ENCODE measurements at places on chromosomes 11 and 22. TPM values are rescaled to one million over a fixed set of nuclear protein-coding genes. Genes with fewer than 3 reads are reported as not detected.
A peak's percentile ranks its signal among the peaks of the same experiment; 100 is the strongest.

DNA sequence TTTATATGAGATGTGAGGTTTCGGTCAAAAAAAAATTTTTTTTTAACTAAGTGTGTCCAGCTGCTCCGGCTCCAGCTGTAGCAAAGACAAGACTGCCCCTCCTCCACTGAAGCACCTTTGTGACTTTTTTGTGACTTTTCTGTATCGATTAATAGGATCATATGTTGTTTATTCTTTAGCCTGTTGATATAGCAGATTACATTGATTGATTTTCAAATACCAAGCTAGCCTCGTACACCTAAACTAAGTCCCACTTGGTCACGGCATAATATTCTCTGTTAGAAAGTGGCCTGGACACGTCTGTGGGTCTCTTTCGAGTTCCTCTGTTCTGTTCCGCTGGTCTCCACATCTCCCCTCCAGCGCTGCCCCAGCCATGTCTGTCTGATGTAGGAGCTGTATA lies 126.8 kb downstream of the IGLL1 start:
- no peak for DNase-seq

DNA sequence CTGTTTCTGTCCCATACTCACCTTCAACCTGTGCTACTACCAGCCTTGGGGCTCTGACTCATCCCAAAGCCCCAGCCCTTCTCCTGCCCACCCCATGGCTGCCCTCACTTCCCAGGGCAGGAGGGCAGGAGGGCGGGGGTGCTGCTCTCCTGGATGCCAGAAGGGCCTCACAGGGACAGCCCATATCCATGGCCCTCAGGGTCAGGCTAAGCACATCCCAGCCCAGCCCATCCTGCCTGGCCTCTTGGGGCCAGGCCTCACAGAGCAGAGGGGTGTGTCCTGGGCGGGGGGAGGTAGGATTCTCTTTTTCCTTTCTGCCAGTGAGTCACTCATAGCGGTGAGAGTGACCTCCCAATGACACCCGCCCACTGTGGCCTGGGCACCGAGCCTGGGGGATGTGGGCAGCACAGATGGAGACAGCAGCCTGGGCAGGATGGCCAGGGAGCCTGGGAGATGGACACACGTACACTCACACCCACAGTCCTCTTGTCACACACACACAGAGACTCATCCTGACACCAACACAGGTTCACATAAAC lies 2.4 kb downstream of the LTBP3 start:
- peak; percentile 64 for DNase-seq

GRCh38 chr11:112215621-112216020 lies 10.6 kb upstream of the PTS start:
- no peak for DNase-seq

GRCh38 chr11:17694494-17695110 lies 24.8 kb upstream of the MYOD1 start:
- DNase-seq = no peak

CCDC116 gene
- total RNA-seq = 0.33 TPM

CCDC89 gene
- not detected for total RNA-seq

DNA sequence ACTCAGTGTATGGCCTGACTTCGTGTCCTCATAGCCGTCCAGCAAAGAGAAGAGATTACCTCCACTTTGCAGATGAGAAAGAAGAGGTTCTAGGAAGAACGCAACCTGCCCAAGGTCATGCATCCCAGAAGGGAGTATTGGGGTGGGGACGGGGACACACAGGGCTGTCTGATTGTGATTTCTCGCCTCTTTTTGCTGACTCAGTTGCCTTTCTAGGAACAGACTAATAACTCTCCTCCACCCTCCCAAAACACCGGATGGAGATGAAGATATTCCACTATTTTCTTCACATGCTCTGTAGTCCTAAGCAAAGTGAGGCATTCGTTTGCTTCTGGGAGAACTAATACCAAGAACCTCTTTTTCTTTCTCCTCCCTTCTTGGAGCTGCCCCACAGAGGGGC lies 529.3 kb downstream of the MIAT start:
- no peak for DNase-seq

GRCh38 chr22:22109693-22110466 lies 127.3 kb upstream of the TOP3B start:
- no peak for DNase-seq

GRCh38 chr11:128532016-128532571 lies 55.3 kb downstream of the ETS1 start:
- DNase-seq = no peak

DNA sequence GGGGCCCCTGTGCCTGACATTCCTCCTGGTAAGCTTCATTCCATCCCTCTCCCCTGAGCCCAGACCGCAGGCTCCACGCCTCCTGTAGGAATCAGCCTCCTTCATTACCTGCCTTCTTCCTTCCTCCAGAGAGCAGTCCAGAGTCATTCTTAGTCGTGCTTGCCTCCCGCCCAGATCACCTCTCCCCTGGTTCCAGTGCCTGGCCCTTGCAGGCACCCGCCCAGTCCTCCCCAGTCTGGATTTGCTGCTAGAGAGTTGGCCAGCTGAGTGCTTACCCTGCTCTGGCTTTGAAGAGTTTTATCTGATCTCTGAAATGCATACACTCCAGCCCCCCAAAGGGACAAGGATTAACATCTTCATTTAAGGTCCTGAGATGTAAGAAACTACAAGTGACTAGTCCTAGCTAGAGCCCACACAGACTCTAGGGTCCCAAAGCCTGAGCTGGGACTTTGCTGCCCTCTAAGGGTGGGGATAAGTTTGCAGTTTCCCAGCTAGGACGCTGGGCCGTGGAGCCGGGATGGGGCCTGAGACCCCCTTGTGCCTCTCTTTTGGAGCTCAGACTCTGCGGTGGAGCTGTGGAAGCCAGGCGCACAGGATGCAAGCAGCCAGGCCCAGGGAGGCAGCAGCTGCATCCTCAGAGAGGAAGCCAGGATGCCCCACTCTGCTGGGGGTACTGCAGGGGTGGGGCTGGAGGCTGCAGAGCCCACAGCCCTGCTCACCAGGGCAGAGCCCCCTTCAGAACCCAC lies 1.6 kb downstream of the NR1H3 start:
- peak; percentile 58 for DNase-seq

GRCh38 chr11:8597182-8597581 lies 3.2 kb upstream of the STK33 start:
- no peak for DNase-seq

SLC6A5 gene
- total RNA-seq = not detected

DNA sequence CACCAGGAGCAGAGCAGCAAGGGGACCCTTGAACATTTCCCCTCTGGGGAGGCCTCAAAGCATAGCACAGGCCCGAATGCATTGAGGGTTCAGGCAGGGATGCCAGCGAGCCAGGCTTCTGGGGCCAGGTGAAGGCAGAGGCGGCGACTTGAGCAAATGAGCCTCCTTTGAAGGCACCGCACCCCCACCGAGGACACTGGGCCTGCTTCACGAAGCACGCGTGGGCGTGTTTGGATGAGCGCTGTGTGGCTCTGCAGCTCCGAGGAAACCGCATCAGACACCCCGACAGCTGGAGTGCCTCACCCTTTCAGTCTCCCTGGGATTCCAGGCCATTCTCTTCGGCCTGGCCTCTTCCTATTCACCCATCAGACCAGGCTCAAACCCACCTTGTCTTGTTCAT lies 301.8 kb downstream of the NTM start:
- no peak for DNase-seq

TPBGL gene
- 0.21 TPM for total RNA-seq

- DNase-seq = no peak
Observed at GRCh38 chr11:107988397-107989158, 20.1 kb upstream of the CUL5 start.

NPAS4 gene
- total RNA-seq = 0.07 TPM
